ENCODE measurements at places on chromosomes 7 and 10. TPM values are rescaled to one million over a fixed set of nuclear protein-coding genes. Genes with fewer than 3 reads are reported as not detected.

The ALKBH4 gene
- 16.3 TPM for total RNA-seq

The TRA2A gene
- 23.6 TPM for total RNA-seq

The MBL2 gene
- under 0.01 TPM for total RNA-seq

The NPFFR1 gene
- not detected for total RNA-seq

The DEPP1 gene
- 87.6 TPM for total RNA-seq

The EBLN1 gene
- total RNA-seq: not detected

Measured in osteoblast (primary cell).